ENCODE measurements at places on chromosomes 12 and 14.

DNA sequence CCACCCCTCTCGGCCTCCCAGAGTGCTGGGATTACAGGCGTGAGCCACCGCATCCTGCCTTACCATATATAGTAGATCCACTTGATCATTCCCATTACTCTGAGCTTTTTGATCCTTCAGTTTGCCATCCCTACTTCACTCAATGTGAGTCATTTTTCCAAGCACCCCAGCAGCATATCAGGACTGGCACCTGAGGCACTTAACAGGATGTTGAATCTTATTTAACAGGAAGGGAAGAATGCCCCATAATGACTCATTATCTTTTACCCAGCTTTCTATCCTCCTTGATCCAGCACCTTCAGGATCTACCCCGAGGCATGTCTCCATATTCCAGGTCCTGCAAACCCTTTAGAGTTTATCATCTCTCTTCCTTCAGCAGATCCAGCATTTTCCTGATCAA, 84.9 kb upstream of the CMKLR1 start:
- no peak for DNase-seq

DNA sequence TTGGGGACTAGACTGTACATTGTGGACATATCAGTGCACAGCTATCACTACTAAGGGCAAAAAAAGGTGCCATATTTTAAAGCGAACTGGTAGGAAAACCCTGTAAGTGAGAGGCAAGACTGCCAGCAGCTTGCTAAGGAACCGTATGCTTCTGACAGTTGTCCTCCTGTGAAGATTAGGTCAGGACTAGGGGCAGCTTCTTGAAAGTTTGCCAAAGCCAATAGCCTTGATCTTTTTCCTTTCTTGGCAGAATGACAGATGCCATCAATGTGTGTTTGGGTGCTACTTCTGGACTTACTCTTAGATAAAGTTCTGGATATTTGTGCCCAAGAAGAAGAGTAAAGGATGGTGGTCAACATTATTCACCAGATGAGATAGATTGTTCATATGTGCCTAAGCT, 7.4 kb downstream of the DAAM1 start:
- DNase-seq: no peak

- no peak for DNase-seq
These were observed 14.3 kb upstream of the RIC8B start for GRCh38 chr12:106760184-106760531.

DNA sequence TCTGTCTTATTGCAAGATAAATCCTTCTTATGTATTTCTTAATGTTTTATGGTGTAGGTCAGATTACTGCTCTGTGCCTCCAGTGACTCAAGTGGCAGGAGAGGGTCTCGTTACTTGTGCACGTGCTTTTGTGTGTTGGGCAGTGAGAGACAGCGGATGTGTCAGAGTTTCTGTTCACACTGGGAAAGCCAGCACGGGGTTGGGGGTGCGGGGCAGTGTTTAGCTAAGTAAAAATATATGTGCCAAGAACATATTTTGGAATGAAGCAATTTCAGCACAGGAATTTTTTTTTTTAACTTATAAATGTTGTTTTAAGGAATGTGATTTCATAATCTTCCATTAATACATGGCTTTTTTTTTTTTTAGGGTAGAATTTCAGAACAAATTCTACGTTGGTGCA, 4.5 kb upstream of the DNAH10 start:
- DNase-seq: no peak

- DNase-seq: no peak
These were observed 30.4 kb upstream of the SIX1 start for GRCh38 chr14:60679566-60680258.

GRCh38 chr14:104917116-104917515, 7.6 kb upstream of the PLD4 start:
- no peak for DNase-seq

- DNase-seq: no peak
These were observed 294.9 kb downstream of the ETNK1 start for GRCh38 chr12:22919883-22920282.

DNA sequence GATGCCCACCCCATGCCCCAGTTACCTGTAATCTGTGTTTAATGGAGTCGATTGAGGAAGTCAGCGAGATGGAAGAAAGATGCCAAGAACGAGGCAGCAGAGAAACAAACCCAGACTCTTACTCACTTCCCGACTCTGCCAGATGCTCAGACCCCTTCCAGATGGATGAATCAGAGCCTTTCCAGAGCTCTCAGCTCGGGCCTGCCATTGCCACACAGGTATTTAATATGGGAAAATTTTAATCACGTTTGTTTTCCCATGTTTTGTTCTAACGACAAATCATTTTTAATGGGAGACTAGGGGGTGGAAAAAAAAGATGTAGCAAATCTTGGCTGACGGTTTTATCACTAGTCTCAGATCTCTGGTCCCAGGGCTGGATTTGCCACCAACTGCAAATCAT, 72.5 kb upstream of the SRRM4 start:
- DNase-seq: no peak

DNA sequence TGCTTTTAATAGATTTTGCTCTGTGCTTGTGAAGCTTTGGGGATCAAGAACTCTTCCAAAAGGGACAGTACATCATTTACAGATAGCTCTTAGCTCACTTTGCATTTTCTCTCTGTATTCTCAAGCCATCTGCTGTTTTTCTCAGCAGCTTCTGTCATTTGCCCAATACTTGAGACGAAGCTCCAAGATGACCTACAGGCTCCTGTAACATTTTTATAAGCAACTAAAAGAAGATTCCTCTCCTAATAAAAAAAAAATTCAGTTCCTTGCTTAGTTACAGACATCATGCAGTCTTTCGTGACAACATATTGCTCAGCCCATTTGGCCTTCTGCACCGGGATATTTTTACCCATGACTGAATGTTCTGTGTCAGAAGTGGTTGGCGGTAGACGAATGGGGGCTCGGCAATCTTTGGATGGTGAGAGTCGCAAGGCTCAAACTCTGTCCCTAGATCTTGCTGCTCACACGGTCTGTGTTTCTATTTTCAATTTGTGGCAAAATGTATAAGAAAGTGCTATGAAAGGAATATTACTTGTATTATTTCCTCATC, 215.6 kb downstream of the FSCB start:
- no peak for DNase-seq

DNA sequence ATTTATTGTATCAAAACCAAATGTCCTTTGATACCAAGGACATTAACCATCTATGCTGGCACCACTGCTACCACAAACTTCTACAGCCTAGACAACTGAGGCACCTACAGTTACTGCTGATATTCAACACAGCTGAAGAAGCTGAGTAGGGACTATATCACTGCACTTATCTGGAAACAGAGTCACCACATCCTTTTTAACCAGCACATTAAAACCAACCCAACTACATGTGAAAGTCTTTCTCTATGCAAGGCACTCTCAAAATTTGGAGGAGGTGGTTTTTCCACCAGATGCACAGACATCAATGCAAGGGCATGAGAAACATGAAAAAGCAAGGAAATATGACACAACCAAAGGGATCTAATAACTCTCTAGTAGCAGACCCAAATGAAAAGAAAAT, 7.7 kb upstream of the SFSWAP start:
- DNase-seq: no peak

DNA sequence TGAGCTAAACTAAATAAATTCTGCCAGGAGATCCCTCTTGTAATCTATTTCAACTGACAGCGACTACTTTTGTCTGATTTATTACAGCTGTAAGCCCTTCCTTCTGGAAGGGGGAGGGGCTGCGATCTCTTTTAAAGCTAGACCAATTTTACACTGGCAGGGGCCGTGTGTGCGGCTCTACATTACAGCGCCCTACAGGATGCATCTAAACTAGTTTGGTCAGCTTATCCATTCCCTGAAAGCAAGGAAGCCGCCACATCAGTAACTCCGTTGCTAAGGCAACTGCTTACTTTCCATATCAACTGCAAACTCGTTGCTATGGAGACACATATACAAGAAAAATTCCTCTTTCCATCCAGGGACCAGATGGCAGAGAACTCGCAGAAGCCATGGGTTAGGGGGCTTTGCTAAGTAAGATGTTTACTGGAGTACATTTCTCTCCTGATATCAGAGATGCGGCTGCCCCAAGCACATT, 17.4 kb downstream of the FOXN3 start:
- peak; percentile 76 for DNase-seq

DNA sequence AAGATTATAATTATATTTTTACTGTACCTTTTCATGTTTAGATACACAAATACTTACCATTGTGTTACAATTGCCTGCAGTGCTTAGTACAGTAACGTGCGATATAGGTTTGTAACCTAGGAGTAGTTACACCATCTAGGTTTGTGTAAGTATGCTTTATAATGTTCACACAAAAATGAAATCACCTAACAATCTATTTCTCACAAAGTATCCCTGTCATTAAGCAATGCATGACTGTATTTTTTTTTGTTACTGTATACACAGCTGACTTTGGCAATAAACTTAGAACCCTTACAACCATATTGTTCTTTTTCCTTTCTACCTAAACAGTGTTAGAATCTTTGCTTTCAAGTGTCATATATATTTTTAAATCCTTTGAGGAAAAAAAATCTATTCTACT, 303.0 kb upstream of the E2F7 start:
- DNase-seq: no peak

DNA sequence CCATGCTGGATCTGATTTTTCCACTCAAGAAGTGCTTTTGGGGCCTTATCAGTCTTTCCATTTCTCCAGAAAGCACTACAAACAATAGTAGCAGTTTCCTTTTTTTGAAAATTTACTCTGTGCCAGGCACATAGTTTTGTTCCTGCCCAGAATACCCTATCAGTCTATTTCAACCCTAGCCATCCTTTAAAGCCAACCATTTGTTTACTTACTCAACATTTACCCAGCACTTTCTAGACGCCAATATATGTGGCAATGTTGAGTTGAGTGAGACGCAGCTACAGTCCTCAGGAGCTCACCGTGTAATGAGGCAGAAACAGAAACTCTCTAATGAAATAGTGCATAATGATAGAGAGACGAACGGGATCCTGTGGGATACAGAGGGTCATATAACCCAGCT, 32.9 kb upstream of the CHST11 start:
- DNase-seq: no peak

DNA sequence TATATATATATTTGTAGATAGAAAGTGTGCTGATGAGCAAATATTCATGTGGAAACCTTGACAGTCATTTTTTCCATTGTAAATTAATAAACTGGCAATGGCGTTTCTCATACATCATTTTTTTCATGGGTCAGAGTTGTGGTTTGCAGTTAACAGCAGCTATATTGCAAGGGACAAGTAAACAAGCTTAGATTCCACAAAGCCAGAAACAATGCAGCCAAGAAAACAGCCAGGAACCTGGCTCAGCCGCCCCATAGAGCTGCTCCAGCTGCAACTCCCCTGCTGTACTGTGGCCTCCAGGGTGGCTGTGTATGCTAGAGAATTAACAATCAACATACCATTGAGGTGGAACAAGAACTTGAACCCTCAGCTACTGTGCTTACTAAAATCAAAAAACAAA, 298.2 kb downstream of the TMEM132D start:
- no peak for DNase-seq

GRCh38 chr14:24258548-24259265, 4.3 kb downstream of the TGM1 start:
- no peak for DNase-seq

DNA sequence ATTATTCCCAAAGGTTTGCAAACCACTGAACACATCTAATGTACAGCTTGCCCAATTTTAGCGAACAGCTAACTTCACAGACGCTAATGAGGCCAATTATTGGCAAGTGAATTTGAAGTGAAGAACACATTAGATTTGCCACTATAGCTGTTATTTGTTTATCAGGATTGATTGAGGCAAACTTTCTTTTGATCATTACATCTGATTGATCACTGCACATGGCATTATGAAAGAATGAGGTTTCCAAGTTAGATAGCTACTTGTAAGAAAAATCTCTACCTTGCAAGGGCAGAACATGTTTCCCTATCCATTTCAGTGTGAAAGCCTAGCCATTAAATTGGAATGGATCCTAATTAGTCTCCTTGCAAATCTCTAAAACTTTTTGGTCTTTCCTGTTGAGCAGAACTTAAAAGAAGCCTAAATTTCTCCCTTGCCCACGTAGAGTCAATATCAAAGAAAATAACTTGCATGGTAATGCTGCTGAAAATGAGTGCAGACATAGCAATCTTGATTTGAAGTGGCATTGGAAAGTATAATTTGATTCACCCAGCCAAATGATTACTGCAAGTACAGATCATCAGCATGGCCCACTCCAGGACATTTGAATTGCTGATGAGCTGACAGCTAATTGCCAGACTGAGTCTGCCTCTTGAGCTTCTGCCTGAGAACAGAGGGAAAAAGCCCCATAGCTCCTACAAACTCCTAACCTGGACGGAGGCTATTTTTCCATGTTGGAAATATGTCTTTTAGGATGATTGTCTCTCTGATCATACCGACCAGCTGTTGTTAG, 98.6 kb downstream of the TPH2 start:
- DNase-seq: no peak

GRCh38 chr12:550473-551260, 90.9 kb downstream of the B4GALNT3 start:
- DNase-seq: no peak

DNA sequence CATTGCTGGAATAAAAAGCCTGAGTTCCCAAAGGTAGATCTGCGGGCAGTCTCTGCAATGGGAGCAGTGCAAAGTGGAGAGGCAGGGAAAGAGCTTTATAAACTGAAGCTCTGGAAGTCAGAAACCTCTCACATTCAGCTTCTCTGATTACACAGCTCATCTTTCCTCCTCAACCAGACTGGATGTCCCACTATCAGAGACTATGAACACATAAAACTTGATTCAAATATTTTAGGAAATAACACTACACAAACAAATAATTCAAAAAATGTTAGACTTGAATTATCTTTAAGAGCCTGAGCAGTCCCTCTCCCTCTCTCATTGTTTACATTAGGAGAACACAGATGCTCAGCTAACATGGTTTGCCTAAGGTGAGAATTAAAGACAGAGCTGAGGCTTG, 72.9 kb downstream of the DENND5B start:
- DNase-seq: no peak

- no peak for DNase-seq
These were observed 21.3 kb downstream of the PSMC1 start for GRCh38 chr14:90277581-90278198.

DNA sequence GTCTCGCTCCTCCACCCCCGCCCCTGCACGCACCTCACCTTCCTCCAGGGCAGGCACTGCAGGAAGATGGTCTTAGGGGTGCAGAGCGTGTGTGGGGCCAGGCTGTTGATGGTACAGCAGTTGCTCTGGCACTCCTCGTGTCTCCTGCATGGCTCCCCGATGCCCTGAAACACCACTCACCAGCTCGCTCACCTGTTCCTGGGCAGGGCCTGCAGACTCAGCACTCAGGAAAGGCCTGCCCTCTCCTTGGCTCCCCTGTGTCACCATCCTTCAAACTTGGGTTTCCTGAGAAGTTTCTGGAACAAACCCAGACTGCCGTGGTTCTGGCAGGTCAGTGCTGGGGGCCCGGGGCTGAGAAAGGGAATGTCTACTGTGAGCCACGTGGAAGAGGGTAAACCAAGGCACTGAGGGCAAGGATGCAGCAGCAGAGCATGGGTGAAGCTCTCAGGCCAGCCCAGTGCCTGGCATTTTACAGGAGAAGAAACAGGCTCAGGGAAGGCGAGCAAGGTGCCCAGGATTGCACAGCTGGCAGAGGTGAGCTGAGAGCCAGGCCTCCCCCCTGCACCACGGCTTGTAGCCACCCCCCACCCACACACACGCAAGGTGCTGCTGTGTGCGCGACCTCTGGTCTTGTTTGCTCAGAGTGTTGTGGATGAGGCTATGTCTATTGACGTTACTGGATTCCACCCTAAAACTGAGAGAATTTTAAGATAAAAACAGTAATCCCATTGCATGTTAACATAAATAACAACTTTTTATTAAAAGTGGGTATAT, 5.5 kb downstream of the LRCOL1 start:
- DNase-seq: no peak

All from retinal pigment epithelial cell (primary cell).